ENCODE measurements at places on chromosomes 11 and 22.
A peak's percentile ranks its signal among the peaks of the same experiment; 100 is the strongest.

GRCh38 chr11:62340269-62340901 lies 3.1 kb downstream of the ASRGL1 start:
- no peak for DNase-seq

DNA sequence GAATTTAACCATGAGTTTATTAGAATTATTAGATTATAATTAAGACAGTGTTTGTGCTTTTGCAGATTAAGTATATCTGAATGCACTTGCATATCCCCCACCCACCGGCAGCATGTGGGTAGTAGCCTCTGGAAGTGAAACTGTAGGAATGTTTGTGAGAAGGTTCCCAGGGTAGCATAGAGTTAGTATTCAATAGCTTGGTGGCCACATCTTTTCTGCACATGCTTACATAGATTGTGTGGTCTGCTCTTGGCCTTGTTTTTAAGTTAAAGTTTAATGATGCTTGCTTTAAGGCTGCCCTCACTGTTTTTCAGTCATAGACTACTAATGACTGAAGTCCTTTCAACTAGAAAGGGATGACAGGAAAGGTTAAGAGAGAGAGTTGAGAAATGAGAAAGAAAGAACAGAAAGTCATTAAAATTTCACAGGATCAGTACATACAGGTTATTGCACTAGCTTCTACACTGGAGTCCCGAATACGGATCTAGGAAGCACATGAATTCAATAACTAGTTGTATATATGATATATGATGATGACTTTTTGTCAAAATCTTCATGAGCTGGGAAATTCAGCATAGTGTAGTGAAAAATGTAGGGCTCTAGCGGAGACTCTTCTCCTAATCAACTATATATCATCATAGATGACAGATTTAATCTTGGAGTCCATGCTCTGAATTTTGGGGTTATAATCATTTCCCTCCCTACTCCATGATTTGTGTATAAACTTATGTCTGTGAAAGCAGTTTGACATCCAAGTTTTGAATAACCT lies 137.1 kb downstream of the ARHGAP42 start:
- no peak for DNase-seq

GRCh38 chr11:84564180-84564866 lies 1062.8 kb downstream of the DLG2 start:
- no peak for DNase-seq

- no peak for DNase-seq
These were observed 44.5 kb upstream of the MMP7 start for GRCh38 chr11:102575012-102575411.

GRCh38 chr11:78187366-78188285 lies 800 bp downstream of the KCTD21 start:
- no peak for DNase-seq

DNA sequence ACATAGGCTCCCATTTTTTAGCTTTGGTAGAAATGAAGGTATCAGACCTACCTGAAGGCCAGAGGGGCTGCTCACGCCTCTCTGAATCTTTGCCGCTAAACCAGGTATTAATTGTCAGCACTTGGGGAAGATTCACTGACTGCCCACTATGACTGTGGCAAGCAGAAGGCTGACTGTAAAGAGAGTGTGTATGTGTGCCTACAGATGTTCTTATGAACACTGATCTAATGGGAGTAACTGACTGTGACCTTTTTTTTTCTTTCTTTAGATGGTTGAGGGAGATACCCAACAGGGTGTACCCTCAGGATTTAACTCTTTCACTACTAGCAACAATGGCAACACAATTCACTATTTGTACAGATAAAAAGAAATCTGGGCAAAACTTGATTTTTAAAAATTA lies at the start of gene RAG2:
Gene RAG2 (minus strand): TSS at position 186 of the 400 bp plus-strand sequence. CDS start 4,068 bp downstream, outside the sequence.
- no peak for DNase-seq

- DNase-seq: no peak
These were observed 46.4 kb upstream of the ARHGAP42 start for GRCh38 chr11:100640646-100641045.

GRCh38 chr11:15665368-15665871 lies 550.7 kb downstream of the INSC start:
- DNase-seq: no peak

GRCh38 chr22:36874736-36875135 lies 13.9 kb downstream of the NCF4 start:
- DNase-seq: no peak

GRCh38 chr11:117045196-117045595 lies 53.0 kb downstream of the SIK3 start:
- no peak for DNase-seq

GRCh38 chr22:29784451-29785361 lies 17.5 kb downstream of the UQCR10 start:
- DNase-seq: no peak

DNA sequence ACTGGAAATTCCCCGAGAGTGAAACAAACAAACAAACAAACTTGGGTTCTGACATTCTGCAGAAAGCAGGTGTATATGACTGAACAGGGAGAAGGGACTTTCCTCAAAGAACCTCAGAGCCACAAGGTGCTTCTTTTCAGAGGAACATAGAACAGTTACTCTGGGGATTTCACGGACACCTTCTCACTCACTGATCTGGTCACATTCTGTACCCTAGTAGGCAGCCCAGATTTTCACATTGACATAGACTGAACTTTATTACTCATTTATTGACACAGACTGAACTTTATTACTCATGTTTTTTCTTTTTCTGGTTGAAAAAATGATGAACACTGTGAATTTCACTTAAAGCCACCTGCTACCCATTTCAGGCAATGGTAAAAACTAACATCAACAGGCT lies 263.0 kb downstream of the OPCML start:
- no peak for DNase-seq

- DNase-seq: no peak
These were observed 26.4 kb downstream of the KCTD17 start for GRCh38 chr22:37077802-37078448.

DNA sequence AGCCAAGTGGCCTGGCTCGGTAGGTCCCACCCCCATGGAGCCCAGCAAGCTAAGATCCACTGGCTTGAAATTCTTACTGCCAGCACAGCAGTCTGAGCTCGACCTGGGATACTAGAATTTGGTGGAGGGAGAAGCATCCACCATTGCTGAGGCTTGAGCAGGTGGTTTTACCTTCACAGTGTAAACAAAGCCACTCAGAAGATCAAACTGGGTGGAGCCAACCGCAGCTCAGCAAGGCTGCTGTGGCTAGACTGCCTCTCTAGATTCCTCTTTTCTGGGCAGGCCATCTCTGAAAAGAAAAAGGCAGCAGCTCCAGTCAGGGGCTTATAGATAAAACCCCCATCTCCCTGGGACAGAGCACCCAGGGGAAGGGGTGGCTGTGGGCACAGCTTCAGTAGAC lies 22.3 kb upstream of the OR5B21 start:
- no peak for DNase-seq

DNA sequence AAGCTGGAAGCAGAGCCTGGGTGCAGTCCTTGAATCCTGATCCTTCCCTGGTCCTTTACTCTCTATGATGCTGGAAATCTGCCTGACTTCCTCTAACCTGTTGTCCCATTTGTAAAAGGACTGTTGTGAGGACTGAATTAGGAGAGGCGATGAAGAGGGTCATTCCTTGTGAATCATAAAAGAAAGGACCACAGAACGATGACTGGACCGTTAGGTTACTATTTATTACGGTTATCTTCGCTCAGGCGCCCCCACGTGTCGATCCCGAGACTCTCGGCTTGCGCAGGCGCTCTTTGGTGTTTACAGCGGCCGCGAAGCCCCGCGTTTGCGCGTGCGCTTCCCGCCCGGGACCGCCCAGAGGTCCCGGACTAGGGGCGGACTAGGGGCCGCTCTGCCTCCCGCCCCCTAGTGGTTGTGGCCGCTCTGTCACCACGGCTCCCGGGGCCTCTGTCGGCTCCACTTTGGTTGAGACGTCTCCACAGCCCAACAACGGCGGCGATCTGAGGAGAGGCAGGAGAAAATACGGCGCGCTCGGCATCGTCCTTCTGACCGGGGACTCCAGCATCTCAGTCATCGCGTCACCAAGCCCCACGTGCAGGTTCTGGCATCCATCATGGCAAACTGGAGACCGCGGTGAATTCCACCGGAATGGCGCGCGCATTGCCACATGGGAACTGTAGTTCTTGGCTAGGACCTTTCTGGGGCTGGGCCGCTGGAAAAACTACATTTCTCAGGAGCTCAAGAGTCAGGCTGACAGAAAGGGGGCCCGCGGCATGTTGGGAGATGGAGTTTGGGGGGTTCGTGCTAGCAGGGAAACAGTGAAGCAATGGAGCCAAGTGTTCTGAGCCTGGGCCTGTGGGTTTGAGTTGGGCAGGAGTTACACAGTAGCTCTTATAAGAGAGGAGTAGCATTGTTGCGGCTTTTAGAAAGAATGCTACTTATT lies at the start of gene STARD10:
Gene STARD10 (minus strand): TSS at position 623 of the 943 bp plus-strand sequence. CDS start 12,866 bp downstream, outside the sequence.
- DNase-seq: peak; percentile 72

- no peak for DNase-seq
These were observed 14.5 kb downstream of the MAML2 start for GRCh38 chr11:96328395-96329010.

DNA sequence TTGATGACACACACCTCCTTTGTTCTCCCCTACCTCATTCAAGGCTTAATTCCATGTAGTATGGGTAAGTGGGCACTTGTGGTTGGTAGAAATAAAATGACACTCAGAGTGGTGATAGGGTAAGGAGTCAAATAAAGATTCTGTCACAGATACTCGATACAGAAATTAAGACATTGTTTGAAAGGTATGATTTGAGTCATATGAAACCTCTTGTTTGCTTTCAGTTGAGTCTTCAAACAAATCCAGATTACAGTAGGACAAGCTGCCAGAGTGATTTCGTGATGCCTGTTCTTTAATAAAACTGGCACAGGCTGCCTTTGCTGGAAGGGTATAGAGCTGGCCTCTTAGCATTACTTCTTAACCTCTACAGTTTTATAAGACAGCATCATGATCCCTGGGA lies 182.4 kb downstream of the SPON1 start:
- DNase-seq: no peak

DNA sequence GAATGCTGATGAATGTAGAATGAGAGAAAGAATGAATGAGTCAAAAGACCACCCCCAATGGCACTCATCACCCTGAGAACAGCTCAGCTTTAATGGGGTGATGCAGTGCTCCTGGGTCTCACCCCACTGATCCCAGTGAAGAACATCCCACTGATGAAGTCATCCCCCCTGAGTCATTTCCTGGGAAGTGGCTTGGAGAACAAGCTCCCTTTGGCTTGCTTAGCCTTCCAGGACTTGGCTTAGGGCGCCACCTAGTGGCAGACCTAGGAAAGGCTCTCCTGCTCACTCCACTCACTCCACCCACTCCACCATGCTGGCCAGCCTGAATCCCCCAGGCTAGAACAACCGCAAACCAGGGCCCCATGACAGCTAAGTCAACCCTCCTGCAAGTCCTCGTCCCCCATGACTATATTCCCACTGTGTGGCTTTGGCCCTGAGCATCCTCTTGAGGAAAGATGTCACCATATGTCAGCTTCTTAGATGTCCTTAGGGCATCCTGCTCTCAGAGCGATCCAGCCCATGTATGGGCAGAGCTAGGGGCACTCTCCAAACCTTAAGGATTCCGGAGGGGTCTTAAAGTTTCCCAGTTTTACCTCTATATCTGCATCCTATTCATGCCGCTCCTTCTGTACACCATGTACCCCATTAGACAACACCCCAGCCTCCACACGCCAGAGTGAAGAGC lies 17.8 kb upstream of the TMPRSS13 start:
- peak; percentile 10 for DNase-seq

Data from NCI-H187 treated with DMSO at 0.1 percent for 48 hours (cell line).